ENCODE measurements at places on chromosomes 7 and 10.

DNA sequence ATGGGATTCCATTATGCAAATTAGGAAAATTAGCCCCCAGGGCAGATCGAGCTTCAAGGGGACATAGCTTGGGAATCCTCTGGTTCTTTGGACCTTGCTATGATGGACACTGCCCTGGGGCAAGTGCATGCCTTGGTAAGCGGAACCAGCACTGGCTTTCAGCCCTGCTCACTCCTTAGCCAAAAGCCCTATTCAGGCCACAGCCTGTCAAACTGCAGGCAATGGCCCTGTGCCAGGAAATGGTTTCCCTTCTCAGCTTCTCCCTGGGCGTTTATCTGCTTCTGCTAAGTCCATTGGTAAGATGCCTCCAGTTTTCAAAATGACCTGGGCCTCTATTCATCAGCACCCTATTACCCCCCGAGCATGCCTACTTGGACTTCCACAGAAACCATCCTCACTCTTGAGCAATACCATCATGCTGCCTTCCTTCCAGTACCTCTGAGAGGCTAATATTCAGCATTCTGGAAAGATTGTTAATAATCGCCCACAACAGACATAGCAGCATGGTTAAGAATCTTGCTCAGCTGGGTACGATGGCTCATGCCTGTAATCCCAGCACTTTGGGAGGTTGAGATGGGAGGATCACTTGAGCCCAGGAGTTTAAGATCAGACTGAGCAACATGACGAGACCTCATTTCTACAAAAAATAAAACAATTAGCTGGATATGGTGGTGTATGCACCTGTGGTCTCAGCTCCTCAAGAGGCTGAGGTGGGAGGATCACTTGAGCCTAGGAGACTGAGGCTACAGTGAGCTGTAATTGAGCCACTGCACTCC is 918.6 kb upstream of the AUTS2 start:
- DNase-seq = no peak

DNA sequence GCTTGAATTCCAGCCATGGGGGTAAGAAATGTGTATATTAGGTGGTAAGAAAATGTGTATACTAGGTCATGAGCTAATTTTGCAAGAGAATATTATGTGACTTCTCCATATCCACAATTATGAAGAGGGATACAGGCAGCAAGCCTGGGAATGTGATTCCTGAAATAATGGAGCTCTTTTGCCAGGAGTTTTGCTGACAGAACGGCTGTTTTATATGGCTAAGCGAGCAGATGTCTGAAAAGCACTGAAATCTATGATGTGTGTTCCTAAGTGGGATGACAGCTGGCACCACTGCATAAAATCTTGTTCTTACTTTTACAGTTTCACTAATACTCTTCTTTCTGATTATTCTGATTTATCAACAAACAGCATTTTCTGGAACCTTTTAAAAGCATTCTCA is 386.0 kb upstream of the HPS1 start:
- no peak for DNase-seq

- DNase-seq = no peak
Observed at GRCh38 chr7:131927770-131928423, 371.5 kb upstream of the PODXL start.

- no peak for DNase-seq
Observed at GRCh38 chr10:56880606-56881005, 519.5 kb upstream of the ZWINT start.

DNA sequence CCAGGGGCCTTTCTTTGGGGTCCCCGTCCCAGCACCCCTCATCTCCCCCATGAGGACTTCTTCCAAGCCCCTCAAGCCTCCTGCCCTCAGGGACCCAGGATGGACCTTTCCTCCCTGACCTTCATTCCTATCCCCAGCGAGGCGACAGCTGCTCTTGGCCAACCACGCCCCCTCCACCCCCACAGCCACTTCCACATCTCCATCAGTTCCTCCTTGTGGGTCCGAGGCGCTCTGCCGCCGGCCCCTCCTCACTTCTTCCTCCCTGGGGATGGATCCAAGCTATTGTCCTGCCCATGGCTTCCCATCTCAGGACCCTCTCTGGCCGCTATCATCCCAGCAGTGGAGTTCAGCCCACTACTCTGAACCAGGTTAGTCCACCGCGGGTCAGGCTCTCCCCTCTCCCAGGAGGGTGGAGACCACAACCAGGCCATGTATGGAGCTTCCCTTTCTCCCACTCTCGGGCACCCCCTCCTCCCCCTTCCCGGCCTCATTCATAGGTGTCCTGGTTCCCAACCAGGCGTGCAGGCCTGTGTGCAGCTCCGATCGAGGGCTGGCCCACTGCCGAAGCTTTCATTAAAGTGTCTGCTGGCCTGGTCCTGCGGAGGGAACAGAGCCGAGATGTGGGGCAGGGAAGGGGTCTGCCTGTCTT is 1.7 kb upstream of the SH2B2 start:
- DNase-seq = no peak

- peak; percentile 34 for DNase-seq
Observed at GRCh38 chr7:13050703-13051102, 363.3 kb downstream of the ARL4A start.

DNA sequence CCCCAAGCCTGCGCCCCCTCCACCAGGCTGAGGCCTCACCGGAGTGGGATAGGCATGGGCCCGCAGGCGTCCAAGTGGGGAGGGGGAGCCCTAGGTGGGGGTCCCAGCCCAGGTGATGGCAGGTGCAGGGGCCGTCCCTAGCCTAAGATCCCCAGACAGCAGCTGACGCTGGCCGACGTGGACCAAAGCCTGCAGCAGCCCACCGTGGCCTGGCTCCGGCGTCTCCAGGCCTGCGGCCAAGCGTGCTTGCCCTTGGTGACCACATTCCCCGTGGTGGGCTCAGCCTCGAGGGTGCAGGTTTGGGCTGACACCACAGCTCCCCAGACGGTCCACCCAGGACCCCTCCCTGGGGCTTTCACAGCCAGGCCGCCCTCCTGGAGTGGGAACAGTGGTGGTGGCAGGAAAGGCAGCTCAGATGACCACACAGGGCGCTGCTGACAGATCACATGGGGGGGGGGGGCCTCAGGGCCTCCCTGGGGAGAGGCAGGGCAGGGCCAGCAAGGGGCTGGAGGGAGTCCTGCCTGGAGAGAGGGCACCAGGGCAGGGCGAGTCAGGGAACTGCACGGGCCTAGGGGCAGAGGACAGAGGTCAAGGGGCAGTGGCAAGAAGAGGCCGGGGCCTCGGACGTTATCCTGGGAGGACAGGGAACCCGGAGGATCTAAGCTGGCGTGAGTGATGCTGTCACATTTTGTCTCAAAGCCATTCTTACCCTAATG is 767 bp upstream of the ADAM8 start:
- no peak for DNase-seq

DNA sequence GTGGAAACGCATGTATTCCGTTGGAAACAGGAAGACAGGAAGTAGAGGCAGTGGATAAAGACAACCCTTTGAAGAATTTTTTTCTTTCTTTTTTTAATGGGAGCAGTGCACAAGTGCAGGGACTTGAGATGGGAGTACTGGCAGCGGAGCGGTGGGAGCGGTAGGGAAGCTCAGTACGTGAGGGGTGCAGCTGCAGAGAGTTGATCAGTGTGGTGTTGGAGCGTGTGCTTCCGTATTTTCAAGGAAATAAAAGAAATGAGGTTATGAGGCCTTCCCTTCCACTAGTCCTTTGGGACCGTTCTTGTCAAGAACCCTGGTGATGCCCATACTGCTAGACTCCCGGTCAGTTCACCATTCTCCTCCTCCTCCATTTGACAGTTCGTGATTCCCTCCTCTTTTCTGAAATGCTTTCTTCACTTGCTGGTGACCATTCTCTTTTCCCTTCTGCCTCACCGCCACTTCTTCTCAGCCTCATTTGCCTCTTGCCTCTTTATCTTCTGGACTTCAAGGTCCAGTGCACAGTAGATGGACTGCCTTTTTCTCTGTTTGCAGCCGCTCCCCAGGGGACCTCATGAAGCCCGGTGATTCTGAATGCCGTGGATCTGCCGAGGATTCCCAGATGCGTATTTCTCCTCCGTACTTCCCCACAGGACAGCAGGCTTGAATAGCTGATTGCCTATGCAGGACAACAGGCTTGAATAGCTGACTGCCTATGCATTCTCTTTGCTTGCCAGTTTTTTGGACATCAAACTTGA is 39.1 kb upstream of the TMEM236 start:
- no peak for DNase-seq

GRCh38 chr10:267705-268104 is 132.4 kb downstream of the ZMYND11 start:
- no peak for DNase-seq

- DNase-seq = no peak
Observed at GRCh38 chr7:71414490-71414889, 282.5 kb downstream of the GALNT17 start.

- no peak for DNase-seq
Observed at GRCh38 chr10:22222236-22223190, 4.7 kb upstream of the EBLN1 start.

DNA sequence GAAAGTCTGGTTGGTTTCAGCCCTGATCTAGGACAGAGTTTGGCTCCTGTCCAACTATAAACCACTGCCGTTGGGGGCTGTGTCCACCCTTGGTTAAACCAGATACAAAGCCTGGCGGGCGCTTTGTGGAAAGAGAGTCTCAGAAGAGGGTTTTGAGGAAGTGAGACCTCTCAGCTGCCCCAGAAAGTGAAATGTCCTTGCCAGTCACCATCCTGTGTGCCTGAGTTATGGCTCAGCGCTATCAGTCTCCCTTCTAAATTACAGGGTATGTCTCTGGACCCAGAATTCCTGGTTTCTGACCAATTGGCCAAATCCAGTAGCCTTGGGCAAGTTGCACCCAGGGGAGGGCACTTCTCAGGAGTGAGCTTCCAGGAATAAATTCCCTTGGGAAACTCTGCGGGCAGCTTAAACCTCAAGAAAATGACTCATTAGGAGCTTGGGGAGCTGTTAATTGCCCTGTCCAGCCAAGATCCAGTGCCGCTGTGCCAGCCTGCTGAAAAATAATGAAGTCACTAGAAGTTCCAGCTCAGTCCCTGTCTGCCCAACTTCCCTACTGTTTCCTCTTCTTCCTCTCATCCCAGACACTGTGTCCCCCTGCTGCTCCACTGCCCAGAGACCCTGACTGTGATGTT is 66.7 kb upstream of the PDZD8 start:
- peak; percentile 46 for DNase-seq

GRCh38 chr10:121310151-121310711 is 288.0 kb downstream of the FGFR2 start:
- DNase-seq = no peak

DNA sequence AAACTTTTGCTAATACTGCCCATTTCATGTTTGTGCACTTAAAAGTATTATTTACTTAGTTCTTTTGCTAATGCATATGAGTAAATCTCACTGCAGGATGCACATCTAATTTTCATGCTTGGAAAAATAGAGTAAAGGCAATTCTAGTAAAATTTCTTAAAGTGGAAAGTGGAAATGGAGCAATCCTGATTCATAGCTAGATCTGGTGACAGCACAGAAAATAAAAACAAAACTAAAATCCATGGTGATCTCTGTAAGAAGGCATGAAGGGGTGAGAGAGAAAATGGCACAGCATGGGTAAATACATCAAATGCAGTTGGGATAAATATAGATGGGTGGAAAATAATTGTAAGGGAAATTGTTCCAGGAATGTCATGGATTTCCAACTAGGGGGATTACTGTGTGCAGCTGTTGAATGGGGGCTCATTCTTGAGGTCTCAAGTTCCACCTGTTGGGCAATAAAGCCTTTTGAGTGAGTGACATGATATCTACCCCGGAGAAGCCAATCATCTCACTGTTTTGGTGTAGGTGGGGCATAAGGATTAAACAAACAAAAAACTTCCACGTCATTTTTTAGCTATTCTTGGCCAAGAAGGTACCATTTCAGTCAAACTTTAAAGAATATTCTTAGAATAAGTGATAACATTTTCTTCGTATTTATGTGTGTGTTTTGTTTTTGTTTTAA is 1.7 kb upstream of the MCU start:
- no peak for DNase-seq

DNA sequence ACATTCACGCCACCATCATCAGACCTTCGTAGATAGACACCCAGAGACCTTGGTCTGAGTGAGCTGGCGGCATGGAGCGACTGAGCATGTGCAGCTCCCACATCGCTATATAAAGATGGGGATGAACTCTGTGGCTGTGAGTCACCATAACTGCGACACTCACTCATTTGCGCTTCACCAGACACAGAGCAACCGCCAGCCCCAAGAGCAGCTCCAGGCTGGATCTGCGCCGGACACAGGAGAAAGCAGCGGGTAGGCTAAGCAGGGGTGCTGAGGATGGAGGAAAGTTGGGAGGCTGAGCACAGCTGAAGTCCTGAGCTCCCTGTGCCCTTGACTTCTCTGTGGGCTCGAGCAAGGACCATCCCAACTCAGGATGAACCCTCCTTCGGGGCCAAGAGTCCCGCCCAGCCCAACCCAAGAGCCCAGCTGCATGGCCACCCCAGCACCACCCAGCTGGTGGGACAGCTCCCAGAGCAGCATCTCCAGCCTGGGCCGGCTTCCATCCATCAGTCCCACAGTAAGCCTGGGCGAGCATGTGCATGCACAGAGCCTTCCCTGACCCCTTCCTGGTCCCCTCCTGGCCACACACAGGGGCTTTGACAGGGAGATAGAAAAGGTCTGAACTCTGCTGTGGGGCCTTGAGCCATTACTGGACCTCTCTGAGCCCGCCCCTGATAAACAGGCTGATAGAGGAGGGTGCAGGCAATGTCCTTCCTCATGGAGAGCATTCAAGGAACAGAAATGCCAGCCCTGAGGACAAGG is at the start of gene OPN4:
Gene OPN4 (plus strand): TSS at position 137 of the 762 bp plus-strand sequence. CDS start 237 bp downstream, at position 374.
- no peak for DNase-seq

GRCh38 chr10:33612551-33612950 is 278.1 kb upstream of the NRP1 start:
- DNase-seq = peak; percentile 19

GRCh38 chr10:34979938-34980337 is 110.2 kb downstream of the CUL2 start:
- DNase-seq = no peak

DNA sequence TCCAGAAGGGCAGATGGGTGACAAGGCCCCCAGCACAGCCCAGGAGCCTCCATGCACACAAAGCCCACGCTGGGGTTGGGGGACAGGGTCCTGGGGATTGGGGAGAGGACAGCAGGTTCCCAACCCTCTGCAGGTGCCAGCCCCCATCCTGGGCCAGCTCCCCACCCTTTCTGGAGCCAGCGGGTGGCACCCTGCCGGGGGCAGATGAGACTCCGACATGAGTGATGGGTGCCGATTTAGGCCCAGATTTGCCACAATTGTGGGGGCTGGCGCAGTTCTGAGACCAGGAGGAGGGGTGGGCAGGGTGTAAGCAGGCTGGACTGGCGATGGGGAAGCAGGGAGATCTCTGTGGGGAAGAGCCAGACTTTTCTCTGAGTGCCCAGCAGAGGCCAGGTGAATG is 49.3 kb upstream of the SLF2 start:
- DNase-seq = no peak

DNA sequence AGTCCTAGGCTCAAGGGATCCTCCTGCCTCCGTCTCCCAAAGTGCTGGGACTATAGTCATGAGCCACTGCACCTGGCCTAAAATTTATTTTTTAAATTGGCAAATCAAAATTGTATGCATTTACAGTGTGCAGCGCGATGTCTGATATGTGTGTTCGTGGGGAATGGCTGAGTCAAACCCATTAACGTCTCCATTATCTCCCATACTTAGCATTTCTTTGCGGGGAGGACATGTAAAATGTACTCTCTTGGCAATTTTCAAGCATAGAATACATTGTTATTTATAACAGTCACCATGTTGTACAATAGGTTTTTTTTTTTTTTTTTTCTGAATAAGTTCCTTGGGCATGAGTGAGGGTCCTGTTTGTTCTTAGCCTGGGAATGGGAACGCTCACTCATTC is 3.8 kb downstream of the TMEM184A start:
- no peak for DNase-seq

Data from BJ (cell line).